ENCODE measurements at places on chromosomes 12 and 14.

DNA sequence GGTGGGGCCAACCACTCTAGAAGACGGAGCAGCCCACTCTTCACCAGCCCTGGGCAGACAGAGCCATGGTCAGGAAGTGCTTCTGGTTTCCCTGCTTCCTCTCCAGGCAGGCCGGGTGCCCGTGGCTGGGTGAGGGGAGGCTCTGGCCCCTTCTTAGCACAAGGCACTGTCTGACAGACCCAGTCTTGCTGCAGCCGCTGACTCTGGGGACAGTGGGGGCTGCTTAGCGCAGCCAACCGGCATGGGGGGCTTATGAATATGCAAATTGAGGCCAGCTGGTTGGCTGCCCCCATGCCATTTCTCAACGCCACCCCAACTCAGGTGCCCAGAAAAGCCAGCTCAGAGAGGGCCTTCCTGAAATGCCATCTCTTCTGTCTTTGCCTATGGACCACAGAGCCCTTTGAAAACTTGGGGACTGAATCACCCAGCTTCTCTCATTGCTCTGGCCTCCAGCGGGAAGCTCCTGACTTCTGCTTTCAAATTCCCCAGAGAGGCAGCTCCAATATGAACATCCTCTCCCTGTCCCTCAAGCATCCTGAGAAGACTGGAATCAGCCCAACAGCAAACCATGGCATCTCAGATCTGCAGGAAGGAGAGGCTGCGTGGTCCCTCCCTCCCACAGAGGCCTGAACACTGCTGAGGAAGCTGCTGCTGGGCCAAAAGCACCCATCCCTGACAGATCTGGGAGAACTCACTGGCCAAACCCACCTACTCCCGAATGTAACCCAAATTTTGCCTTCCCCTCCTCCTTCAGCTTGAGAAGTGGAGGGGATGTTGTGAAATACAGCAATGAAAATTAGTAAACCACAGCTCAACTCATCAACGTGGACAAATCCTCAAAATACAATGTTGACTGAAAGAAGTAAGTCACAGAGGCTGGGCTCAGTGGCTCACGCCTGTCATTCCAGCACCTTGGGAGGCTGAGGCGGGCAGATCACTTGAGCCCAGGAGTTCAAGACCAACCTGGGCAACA is at the start of gene PROX2:
PROX2 (minus strand) TSS at position 205 of the 973 bp plus-strand sequence. CDS start 12,311 bp downstream, outside the sequence.
- no peak for DNase-seq

DNA sequence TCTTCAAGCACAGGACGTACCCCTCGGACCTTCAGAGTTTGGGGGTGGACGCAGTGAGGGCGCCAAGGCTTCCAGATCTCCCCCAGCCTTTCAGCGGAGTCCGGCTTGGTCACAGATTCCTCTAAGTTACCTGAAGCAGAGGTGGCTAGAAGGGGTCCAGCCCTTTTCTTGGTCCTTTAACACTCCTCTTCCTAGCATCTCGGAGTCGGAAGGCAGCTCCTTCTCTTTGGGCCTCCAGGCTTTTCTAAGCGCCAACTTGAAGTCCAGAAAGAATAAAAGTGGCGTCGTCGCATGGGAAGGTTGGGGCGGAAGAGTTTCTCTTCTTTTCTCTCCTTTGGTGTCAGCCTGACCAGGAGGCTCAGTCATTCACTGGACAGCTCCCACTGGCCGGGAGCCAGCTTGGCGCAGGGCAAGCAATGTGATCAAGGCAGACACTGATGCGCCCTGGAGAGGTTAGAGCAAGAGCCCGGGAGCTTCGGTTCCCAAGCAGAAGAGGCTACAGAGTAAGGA is 9.6 kb downstream of the OR6S1 start:
- no peak for DNase-seq

DNA sequence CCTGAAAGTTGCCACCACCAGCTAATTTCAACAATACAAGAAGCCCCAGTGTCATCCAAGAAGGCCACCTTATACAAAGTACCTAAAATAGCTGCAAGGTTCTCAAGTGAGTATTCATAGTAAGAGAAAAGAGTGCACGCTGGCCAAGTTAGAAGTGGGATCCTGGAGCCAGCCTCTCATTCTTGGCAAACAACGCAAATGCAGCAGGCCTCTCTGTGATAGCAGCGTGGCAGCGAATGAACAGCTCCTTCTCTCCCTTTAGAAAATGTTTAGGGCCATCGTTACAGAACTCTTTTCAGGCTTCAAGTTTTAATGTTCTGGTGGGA is 78.0 kb upstream of the IFNG-AS1 start:
- no peak for DNase-seq

DNA sequence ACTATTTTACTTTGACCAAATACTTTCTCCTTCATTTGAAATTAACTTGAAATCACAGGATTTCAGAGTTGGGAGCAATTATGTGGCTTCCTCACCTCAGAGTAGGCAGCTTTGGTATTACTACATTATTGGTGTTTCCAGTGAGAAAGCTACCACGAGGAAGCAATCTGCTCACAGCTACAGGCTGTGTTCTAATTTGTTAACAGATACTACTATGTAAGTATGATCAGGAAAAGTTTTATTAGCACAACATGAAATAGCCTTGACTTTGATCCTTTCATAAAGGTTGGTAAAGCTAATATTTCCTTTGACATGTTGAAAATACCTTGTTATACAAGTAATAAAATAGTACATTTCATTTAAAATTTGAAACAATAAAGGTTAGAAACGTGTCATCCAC is 30.6 kb downstream of the TAOK3 start:
- DNase-seq = no peak

- no peak for DNase-seq
Measured at GRCh38 chr12:93453633-93454032, 11.9 kb upstream of the UBE2N start.

GRCh38 chr14:65476942-65477318 is 64.4 kb downstream of the FUT8 start:
- no peak for DNase-seq

GRCh38 chr12:99099786-99100185 is 454.7 kb downstream of the APAF1 start:
- DNase-seq = no peak

GRCh38 chr12:17159506-17160300 is 553.7 kb upstream of the LMO3 start:
- DNase-seq = no peak

GRCh38 chr14:43019826-43020225 is 1413.2 kb downstream of the LRFN5 start:
- no peak for DNase-seq

- DNase-seq = no peak
Measured at GRCh38 chr14:51228391-51228790, 11.7 kb upstream of the TMX1 start.

GRCh38 chr14:42378274-42378673 is 771.6 kb downstream of the LRFN5 start:
- DNase-seq = no peak

- DNase-seq = no peak
Measured at GRCh38 chr12:82970614-82971013, 283.9 kb downstream of the TMTC2 start.

DNA sequence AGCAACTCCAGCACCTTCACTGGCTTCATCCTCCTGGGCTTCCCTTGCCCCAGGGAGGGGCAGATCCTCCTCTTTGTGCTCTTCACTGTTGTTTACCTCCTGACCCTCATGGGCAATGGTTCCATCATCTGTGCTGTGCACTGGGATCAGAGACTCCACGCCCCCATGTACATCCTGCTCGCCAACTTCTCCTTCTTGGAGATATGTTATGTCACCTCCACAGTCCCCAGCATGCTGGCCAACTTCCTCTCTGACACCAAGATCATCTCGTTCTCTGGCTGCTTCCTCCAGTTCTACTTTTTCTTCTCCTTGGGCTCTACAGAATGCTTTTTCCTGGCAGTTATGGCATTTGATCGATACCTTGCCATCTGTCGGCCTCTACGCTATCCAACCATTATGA is 6.8 kb downstream of the OR11G2 start:
- DNase-seq = no peak

DNA sequence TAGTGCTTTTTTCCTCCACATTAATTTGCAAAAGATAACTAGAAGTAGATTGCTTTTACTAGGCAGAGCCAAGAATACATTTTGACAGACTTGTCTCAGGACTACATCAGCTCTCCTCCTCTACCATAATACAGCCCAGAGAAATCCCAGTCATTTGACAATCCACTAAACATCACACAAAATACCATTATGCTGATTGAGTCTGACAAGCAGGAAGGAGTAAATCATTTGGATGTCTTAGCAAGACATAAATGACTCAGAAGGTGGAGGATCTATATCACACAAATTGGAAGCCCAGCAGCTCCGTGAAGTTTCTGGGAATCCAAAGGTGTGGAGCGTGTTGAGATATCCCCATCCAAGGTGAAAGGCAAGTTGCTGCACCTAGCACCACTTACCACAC is 75.4 kb upstream of the FKBP4 start:
- no peak for DNase-seq

- no peak for DNase-seq
Measured at GRCh38 chr14:105323663-105324062, 9.1 kb downstream of the PACS2 start.

GRCh38 chr14:25103271-25103670 is 53.3 kb upstream of the STXBP6 start:
- no peak for DNase-seq

- no peak for DNase-seq
Measured at GRCh38 chr12:106867651-106868050, 88.1 kb upstream of the TMEM263 start.

DNA sequence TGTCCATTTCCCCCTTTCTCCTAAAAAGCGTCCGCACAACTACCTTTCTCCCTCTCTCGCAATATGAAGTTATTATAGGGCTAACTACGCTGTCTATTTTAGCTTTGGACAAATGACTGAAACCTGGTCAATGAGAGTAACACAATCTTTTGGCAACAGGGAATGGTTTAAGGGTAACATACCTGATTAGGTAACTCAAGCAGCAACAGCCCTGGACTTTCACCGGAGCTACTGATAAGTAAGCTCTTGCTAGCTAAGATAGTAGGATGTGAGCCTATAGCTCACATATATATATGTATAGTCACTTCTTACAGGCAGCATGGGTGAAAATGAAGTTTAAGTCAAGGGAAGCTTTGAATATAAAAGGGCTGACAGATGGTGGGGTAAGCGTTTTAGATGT is 313.0 kb downstream of the CEP128 start:
- DNase-seq = no peak

- no peak for DNase-seq
Measured at GRCh38 chr14:35403114-35403602, 1.4 kb downstream of the NFKBIA start.

GRCh38 chr14:31881531-31882310 is 195.4 kb upstream of the ARHGAP5 start:
- no peak for DNase-seq

DNA sequence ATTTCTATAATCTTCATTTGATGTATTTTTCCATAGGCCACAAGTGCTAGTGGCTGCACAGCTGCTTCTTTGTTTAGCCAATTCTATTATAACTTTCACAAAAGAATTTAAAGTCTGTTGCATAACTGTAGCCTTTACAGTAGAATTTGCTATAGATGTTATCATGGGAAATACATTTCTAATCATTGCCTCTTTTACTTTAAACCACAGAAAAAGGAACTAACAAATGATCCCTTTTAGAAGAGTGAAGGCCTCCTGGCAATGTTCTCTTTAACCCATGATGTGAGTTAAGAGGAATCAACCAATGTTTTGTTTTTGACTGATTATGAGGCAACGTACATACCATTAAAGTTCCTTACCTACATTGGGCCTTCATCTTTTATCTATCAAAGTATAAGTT is 68.8 kb downstream of the RPL10L start:
- DNase-seq = no peak

DNA sequence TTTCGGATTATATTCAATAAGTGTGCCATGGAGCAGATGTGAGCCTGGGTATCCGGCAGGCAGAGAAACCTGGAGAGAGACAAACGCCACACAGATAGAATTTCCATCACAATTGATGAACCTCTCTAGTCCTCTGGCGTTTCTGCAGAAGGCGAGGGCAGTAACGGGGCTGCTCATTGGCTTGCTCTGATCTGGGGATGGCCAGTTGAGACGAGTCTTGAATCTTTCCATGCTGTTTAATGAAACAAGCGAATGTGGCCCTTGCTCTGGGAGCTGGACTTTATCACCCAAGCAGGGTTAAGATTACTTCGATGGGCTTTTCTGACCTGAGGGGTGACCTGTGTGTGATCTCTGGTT is 42.4 kb upstream of the CLMN start:
- no peak for DNase-seq

GRCh38 chr12:10753059-10753458 is 29.9 kb upstream of the YBX3 start:
- DNase-seq = no peak
